ENCODE measurements at places on chromosomes 12 and 14.

DNA sequence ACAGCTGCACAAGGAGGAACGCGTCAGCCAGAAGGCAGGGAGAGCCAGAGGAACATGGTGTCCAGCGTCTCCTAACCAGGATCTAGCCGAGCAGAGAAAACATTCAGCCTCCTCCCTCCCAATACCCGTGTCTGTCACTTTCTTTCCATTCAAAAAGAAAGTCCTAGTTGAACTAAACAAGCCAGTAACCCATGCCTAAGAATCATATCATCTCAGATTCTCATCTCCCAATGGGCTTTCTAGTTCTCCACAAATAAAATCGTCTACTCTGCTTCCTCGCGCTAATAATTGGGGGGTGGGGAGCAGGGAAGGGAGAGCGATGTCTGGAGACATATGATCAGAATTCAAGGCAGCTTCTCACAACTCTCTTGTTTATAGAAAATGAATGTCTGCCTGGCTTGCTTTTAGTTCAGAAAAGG, 7.4 kb downstream of the NKX2-1 start:
- no peak for DNase-seq

DNA sequence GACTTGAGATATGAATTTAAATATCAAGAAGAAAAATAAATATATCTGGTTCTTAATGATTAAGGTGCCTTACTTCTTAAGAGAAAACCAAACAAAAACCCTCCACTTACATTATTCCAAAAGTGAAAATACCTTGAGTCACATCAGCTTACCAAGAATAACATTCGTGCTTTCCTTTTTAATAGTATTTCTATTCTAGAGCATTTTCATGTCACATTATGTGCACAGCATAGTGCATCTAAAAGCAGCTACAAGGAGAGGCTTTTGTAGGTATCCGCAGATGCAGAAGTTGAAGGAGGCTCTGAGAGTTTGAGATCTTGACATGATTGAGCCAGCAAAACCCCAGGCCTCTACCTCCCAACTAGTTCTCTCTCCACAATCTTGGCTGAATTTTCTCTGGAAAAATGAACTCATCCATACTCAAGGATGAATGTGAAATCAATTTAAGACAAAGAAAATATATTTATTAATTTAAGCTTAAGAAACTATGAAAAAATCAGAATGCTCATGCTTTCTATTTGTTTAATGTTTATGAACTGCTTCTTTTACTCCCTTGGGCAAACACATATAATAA, 275.0 kb downstream of the AKAP6 start:
- no peak for DNase-seq

DNA sequence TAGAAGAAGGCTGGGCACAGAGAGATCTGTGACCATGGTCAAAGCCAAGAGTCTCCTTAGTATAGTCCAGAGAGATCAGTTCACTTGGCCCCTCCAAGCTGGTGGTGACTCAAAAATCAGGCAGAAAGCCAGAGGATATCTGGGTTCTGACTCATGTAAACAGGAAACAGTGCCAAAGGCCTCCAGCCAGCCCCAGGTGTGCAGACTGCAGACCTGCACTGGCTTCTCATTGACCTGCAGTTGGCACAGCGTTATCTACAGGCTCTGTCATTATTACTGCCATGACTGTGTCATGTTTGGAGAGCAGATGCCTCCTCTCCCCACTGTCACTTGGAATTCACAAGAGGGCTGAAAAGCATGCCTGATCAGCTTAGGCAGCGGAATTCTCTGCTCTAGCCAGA, 295.7 kb upstream of the PRKD1 start:
- DNase-seq, result no peak

DNA sequence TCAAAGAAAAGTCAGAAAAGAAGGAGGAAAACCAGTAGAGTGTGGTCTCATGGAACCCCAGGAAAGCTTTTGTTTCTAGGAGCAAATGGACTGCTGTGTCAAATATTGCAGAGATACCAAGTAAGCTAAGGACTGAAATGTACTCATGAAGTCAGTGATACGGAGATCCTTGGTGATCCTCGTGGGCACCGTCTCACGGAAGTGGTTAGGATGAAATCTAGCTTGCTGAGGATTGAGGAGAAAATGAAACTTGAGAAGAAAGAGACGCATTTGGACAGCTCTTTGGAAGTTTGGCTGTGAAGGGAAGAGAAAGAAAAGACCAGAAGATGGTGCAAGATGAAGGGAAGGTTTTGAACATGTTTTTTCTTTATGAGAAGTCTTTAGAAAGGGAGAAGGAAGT, 104.0 kb upstream of the CCND2 start:
- DNase-seq, result no peak

- no peak for DNase-seq
Observed at GRCh38 chr12:44999355-44999754, 51.5 kb downstream of the DBX2 start.

DNA sequence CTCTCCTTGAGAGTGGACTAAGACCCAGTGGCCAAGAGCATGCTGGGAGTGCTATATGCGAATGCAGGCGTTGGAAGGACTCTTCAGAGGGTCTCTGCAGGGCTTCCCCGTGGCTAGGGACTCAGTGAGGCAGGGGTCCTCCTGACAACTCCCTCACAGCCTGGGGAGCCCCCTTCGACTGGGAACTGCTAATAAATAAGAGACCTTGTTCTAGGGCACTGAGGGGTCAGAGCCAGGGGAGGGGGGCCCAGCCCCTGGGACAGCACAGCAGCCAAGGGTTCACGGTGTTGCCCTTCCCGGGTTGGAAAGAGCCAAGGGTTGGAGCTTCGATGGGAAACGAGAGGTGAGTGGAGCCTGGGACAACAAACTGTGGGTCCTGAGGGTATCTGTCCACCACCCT, 6.0 kb upstream of the CPNE6 start:
- no peak for DNase-seq

- no peak for DNase-seq
Observed at GRCh38 chr12:93166541-93167307, 211.0 kb upstream of the NUDT4 start.

DNA sequence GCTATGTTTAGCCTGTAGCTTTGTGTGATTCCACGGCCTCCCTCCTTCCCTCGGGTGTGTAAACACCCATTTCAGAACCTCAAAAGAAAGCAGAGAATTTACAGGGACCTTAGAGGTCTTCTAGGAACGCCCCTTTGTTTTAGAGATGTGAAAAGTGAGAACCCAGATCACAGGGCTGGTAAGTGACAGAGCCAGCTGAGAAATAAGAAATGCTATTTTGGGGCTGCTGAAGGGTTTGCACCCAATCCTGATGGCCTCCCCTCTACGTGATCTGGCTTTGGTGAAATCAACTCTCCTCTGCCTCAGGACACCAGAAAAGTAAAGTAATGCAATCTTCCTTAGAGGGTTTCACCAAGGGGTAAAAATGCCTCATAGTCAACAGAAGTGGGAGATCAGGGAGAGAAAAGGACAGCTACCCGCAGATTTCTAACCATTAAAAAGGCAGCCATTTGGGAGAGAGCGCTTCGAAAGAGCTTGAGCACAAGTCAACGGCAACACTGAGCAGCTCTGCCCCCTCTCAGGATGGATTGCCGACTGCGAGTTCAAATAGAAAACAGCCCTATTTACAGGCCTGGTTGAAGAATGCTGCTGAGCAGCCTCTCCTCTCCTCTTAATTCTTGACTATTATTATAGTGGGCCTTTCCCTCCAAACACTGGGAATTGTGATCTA, 78.5 kb upstream of the RASSF3 start:
- DNase-seq, result no peak

GRCh38 chr12:103301642-103302591, 193.9 kb downstream of the C12orf42 start:
- no peak for DNase-seq

GRCh38 chr14:103139132-103140025, 16.1 kb downstream of the TNFAIP2 start:
- no peak for DNase-seq

DNA sequence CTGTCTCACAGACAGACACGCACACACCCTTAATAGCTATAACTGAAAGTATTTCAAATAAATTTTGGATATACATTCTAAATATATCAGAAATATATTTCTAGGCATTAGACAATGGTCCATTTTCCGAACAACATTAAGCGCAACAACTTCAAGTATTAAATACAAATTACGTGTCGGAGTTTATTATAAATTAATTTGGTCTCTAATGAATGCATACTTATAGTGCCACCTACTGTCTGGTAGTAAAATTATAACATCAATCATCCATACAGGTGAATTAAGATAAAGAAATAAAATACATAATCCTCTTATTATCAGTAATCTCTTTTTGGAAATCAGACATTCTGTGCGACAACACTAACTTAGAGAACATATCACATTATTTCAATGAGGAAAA, 27.2 kb upstream of the CMAS start:
- DNase-seq, result no peak

DNA sequence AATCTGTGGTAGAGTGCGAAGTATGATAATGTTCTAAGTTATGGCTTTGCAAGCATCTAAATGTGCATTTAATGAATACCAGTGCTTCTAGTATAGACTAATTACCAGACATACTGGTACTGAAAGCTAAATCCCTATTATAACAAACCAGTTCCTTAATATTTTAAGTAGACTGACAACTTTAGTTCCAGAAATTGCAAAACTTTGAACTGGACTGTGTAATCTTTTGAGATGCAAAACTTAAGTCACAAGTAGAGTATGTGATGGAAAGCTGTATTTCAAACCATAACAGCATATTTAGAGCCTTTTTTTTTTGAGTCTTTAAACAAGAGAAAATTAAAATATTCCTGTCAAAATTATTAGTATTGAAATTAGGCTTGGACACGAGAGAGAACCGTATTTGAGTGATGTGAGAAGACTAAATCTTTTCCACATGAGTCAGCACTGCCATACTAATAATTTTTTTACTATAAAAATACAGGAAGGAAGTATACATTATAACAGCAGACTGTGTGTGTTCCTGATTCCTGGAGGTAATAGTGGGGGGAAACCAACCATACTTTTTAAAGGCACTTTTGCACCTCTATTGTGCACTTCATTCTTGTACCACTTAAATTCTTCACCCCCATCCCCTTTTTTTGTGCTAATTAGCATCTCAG, 45.5 kb downstream of the PPM1A start:
- DNase-seq, result no peak

GRCh38 chr12:56565510-56566101, 44.0 kb downstream of the RBMS2 start:
- no peak for DNase-seq

DNA sequence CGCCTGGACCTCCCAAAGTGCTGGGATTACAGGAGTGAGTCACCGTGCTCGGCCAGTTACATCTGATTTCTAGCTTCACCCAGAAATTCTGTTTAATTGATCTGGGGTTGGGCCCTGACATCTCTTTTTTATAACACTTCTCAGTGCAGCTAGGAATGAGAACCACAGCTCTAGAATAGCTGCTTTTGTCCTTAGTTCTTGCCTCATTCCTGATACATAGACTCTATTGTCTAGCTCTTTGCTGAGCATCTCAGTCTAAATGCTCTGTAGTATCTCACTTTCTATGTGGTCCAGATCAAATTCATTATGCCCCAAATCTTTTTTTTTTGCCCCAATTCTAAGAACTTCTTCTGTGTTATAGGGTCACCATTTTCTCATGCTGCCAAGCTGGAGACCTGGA, 29.9 kb upstream of the FUT8 start:
- no peak for DNase-seq

GRCh38 chr12:122868471-122869177, 27.3 kb downstream of the VPS37B start:
- no peak for DNase-seq

DNA sequence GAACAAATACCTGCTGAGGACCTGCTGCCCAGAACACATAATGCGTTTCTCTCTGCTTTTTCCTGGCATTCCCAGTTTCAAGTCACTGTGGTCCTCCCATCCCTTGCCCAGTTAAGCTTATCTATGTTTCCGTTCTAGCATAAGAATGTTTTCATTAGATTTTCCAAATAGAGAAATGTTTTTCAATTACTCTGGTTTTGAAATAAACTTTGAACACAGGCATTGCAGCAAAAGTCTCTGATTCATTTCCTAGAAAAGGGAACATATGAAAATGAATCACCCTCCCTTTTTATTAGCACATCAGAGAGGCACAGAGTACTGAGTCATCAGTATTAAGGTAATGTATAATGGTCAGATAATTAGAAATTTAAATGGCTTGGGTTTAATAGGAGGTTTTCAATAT, 201.1 kb upstream of the TMEM260 start:
- no peak for DNase-seq

DNA sequence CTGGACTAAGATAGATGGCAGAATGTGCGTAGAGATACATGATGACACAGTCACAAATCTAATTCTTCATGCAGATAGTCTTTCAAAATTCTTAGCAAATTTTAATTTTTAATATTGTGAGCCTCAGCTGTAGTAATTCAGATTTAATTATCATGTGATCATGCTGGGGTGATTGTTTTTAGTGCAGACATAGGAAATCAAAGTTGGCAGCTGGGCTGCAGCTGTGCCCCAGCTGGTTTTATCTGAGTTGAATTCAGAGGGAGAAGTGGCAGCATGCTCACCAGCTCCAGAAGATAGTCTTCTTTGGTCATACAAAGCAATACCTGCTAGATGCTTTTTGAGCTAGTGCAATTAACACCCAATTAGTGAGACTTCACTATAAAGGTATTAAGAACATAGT, 292.9 kb downstream of the RAD51B start:
- no peak for DNase-seq

GRCh38 chr14:53925201-53925766, 31.3 kb downstream of the BMP4 start:
- no peak for DNase-seq

DNA sequence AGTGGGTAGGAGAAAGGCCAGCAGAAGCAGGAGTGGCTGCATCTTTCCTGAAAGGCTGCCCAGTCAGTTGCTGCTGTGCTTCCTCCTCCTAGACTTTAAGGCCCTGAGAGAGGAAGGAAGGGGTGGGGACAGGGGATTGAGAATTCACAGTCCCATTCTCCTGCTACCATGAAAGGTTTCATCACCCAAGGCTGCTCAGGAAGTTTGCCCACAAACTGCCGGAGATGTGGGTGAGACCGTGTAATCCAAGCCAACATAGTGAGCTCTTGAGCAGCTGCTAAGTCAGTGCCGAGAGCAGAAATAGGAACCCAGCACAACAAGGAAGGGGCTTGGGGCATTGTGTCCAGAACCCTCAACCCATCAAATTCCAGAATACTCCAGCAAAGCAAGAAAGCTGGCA, at the start of gene CTSG:
TSS of gene CTSG (minus strand) at position 69 of the 400 bp plus-strand sequence. CDS start at position 42, 27 bp downstream.
- no peak for DNase-seq

DNA sequence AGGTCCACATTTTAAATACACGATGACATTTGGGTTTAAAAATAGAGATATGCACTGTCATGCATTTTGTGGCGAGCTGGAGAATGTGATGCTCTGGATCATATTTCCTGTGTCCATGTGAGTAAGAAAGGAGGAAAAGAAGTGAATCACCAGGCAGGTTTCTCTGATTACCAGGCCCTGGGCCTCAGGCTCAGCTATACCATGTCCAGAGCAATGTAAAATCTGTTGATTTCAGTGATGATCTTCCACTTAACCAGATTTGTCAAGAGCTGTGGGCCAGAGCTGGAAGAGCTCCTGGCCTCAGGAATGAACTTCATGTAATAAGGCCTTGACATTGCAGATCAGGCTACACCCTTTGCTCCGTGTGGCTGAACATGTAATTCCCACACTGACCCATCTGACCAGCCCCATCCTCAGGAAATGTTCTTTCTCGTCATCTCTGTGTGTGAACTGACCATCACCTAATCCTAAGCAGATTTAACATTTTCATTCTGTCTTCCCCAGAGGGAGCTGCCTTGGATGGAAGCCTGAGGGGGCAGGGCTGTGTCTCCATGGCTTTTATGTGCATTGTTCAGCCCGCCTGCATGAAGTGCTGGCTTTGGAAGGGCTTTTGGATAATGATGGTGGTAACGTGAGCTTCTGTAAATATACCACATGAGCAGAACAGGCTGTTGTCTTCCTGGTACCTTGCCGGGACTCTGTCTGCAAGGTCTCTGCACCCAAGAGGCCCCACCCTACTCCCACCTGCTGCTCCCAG, 54.5 kb downstream of the CRACR2A start:
- no peak for DNase-seq

GRCh38 chr14:104243200-104243599, 104.8 kb downstream of the KIF26A start:
- no peak for DNase-seq

Data from stimulated activated CD8-positive, alpha-beta memory T cell treated with anti-CD3 and anti-CD28 coated beads, Interleukin-12 subunit alpha, Interleukin-12 subunit beta, amount 100 ng/mL, for 4 hours (primary cell).